ENCODE measurements at places on chromosomes 1 and 21.

- DNase-seq: peak; percentile 54
Measured at GRCh38 chr1:63448731-63449246, 74.2 kb downstream of the ITGB3BP start.

GRCh38 chr1:65235867-65236805 lies 73.2 kb upstream of the DNAJC6 start:
- DNase-seq: peak; percentile 47

DNA sequence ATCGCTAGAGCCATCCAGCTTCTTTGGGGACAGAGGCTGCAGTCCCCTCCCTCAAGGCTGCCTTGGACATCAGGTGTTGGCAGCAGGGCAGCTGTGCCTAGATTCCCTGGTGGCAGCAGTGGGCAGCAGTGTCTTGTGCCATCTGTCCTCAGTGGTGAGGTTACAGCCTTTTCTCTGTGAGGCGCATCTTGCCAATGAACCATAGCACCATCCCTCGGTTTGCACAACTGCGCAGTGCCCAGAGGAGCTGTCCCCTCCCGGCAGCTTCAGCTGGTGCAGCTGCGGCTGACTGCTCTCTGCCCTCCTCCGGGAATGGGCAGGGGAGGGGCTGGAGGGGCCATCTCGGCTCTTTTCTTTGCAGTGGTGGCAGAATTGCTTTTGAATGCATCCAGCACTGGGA lies 59.0 kb upstream of the C8B start:
- DNase-seq: no peak

DNA sequence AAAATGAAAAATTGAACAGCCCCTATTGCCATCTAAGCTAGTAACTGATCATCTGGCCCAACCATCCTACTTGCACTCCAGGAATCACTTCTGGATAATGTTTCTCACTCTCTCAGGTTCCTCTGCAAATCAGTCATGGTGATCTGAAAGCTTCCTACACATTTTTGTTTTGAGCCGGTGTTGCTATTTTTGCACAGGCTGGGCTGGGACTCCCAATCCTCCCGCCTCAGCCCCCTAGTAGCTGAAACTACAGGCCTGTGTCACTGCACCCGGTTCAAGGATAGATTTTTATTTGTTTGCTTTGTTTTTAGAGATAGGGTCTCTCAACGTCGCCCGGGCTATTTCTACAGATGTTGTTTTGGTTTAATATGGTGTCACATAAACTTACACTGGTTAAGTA lies 40.5 kb upstream of the HMCN1 start:
- DNase-seq: no peak

DNA sequence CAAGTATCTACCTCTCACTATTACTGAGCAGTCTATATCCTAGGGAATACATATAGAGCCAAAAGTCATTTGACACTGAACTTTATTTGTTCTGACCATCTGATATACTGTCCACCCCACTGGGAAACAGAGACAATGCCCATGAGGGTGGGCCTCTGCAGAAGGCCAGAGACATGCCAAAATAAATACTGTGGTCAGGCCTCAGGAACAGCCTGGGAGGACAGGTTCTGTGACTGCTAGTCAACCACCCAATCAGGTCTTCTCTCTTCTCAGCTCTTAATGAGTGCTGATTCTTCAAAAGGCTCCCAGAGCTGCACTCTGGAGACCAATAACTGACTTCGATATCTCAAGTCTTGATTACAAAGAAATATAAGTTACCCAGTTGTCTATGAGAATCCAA lies 5.5 kb upstream of the ANKRD35 start:
- peak; percentile 53 for DNase-seq

GRCh38 chr1:160629286-160630210 lies 17.3 kb downstream of the SLAMF1 start:
- DNase-seq: no peak

- DNase-seq: no peak
Measured at GRCh38 chr21:17197996-17198395, 314.8 kb upstream of the CXADR start.

DNA sequence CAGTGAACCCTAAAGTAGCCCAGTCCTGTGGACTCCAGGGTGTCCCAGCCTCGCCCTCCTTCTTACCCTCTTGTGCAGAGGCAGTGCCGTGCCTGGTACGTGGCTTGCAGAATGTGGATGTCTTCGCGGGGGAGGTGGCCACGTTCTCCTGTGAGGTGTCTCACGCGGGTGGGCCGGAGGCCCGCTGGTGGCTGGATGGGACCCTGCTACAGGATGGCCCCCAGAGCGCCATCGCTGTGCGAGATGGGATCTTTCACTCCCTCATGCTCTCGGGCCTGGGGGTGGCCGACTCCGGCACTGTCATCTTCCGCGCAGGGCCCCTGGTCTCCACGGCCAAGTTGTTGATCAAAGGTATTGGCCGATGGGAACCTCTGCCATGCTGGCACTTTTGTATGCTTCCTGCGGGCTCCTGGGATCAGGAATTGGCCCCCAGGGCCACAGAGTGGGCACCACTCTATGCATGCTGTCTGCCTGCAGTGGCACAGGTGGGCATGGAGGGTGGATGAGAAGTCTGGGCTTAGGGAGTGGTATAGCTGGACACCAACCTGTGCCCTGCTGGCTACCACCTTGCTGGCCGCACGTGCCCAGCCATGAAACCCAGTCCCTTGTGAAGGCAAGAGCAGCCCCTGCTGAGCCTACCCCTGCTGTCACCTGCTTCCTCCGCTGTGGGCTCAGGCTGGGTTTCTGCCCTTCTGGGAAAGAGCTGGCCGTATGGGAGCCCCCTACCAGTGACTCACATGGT lies 92.9 kb downstream of the TRIM11 start:
- no peak for DNase-seq

GRCh38 chr1:195328681-195329080 lies 1279.6 kb downstream of the KCNT2 start:
- DNase-seq: no peak

GRCh38 chr1:64060611-64061302 lies 142.7 kb upstream of the UBE2U start:
- peak; percentile 84 for DNase-seq

DNA sequence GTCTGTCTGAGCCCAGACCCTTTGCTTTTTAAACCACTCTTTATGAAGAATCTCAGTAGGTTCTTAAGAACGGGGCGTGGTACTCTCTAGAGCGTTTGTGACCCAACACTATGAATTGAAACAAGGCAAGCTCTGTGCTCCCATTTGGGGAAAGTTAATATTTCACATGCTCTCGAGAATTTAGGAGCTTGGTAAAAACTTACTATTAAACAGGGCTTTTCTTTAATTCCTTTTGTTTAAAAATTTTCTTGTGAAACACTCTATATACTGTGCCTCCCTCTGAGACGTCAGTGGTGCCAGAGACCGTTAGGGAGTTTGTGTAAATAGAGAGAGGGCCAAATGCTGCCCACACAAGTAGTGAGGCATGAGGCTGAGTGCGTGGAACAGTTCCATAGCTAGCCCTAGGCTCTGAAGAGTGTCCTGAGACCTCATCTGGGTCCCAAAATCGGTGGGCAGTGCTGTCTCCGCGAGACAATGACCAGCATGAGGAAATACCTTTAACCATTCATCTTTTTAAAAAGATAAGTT lies 144.7 kb downstream of the ROR1 start:
- DNase-seq: peak; percentile 27

DNA sequence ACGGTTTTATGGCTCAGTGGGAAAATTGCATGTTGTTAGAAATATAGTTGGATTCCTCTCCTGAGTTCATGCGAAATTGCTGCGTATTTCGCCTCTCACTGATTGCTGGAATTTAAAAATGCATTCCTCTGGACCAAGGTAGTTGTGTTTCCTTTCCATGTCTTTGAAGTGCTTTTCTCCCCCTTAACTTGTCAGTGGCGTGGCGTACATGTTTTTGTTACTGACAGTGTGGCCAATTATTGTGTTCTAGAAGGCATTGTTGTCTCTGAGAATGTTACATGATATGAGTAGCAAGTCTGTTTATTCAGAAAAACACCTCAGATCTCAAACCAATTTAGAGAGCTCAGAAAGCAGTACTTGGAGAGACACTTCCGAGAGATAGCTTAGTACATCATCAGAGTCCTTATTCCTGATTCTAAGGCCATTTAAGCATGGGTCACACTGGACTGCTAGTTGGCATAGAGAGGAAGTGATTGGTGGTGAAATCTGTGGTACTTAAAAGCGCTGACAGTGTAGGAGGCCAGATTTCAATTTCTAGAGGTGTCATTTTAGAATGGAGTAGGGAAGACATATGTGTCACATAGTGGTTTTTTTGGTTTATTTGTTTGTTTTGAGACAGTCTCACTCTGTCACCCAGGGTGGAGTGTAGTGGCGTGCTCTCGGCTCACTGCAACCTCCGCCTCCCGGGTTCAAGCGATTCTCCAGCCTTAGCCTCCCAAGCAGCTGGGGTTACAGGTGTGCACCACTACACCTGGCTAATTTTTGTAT lies 184.4 kb downstream of the RYR2 start:
- DNase-seq: no peak

GRCh38 chr1:222769181-222769580 lies 32.2 kb downstream of the FAM177B start:
- no peak for DNase-seq

DNA sequence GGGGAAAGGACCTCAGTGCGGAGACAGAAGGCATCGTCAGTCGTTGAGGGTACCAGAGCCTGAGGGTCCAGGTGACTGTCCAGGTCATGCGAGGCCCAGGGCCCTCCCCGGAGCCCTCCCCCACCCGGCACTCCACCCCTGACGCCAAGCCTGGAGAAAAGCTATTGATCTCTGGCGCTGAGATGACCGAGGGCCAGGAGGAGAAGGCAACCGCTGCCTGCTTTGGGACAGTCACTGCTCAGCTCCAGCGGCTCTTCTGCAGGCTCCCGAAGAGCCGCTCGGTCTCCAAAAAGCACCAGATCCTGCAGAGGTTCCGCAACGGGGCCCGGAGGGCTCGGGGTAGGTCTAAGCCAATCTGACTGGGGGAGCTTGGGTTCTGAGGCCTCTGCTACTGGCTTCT lies 10.9 kb downstream of the RASSF5 start:
- no peak for DNase-seq

DNA sequence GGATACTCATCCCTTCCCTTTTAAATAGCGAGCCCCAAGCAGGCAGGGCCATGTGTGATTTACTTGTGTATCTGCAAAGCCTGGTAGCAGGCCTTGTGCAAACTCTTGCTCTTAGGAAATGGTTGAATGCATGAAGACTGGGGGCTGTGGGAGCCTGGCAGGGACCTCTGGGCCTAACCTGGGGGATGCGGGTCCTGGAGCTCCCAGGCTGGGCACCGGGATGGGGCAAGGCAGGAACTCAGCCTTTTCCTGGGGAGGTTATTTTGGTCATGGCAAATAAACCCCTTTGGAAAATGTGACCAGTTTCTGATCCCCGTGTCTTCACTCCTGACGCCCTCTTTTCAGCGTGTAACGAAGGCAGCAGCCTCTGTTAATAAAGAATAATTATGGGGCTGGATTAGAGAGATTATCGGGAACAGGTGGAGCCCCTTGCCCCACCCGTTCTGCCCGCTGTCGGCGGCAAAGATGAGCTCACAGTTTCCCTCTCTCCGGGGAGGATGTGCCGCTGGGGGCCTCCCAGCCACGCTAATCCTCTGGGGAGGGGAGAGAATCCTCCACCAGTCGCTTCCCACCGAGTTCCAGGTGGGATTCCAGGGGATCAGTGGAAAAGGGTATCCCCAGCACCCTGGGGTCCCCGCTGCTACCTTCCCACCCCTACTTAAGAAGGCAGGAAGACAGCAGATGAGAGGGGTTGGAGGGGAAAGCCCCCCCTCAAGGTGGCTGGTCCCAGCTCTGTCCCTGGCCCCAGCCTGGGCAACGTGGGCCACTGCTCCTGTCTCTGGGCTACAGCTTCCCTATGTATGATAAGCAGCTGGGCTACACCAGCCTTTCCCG lies 69.7 kb upstream of the WNT4 start:
- no peak for DNase-seq

GRCh38 chr1:23756676-23757075 lies 13.4 kb downstream of the ELOA start:
- peak; percentile 27 for DNase-seq

DNA sequence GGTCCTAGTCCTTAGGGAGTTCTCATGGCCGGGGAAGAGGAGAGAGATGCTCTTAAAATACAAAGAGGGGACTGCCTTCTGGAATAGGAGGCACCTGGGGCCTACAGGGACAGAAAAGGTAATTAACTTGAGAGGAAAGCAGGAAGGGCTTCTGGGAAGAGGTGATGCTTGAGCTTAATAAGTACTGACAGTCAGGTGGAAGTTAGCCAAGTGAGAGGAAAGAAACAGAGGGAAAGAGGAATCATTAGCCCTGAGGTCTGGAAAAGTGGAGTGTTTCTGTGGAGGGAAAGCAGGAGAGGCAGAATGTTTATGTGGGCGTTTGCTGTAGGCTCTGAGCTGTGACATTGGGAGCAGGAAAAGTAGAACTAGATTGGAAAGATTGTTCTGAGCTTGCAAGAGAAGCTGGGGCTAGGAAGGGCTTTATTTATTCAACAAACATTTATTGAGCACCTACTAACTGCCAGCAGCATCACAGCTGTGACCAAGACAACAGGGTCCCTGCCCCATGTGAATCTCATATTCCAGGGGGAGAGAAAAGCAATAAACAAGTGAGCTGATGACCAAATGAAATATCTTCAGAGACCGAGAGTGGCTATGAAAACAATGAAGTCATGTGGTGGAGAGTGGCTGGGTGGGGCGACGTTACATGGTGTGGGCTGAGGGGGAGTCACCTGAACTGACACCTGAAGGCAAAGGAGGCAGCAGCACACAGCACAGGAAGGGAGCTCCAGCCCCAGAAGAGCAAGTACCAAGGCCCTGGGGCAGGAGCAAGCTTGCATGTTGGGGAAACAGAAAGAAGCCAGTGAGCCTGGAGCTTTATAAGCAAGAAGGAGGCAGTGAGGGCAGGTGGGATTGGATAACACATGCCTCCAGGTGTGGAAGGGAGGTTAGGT lies 4.4 kb upstream of the FNDC5 start:
- DNase-seq: no peak

- peak; percentile 12 for DNase-seq
Measured at GRCh38 chr1:157104598-157105293, 5.1 kb upstream of the ETV3L start.

DNA sequence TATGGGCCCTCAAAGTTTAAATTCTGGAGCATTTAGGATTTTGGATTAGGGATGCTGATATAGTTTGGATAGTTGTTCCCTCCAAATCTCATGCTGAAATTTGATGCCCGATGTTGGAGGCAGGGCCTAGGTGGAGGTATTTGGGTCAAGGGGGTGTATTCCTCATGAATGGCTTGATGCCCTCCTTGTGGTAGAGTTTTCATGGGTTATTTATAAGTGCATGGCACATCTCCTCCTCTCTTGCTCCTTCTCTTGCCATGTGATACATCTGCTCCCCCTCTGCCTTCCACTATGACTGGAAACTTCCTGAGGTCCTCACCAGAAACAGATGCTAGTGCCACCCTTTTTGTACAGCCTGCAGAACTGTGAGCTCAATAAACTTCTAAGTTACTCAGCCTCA lies 17.5 kb upstream of the NKAIN1 start:
- DNase-seq: no peak

- DNase-seq: peak; percentile 57
Measured at GRCh38 chr1:26787381-26787705, 407 bp upstream of the PIGV start.

DNA sequence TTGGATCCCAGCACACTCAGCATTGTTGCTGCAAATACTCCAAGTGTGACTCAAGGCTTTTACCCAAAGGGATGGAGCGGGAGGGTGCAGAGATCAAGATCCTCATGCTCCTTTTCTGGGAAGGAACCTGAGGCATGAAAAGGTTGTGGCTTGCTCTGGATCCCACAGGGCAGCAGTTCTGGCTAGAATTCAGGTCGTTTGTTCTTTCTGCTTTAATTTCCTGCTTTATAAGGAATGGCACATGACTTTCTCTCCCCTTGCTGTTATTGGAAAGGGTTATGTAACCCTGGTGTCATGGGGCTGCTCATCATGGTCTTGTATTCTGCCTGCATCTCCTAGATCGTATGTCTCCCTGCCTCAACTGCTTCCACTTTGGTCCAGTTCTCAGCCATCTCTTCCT lies 101.6 kb downstream of the NOS1AP start:
- no peak for DNase-seq

GRCh38 chr1:95631695-95632094 lies 397.7 kb downstream of the RWDD3 start:
- no peak for DNase-seq
